Mesendoderm (in vitro differentiated cells): ENCODE measurements at places on chromosomes 13 and 19.

DNA sequence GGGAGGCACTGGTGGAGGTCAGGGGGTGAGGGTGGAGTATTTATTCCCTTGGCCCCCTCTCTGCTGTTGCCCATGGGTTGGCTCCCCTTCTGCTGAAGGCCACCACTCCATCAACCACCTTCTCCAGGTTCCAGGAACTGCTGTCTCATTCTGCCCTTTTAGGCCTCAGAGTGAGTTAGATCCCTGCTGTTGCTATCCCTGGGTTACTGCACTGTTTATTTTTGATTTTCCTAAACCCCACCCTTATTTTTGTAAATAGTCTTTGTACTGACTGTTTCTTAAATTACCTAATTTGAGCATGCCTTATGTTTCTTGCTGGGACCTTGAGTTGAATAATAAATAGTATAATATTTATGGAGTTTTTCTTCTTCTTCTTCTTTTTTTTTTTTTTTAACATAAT lies 132.8 kb downstream of the RGCC start:
- no peak for DNase-seq

- no peak for DNase-seq
These were observed 6.4 kb downstream of the NFIX start for GRCh38 chr19:13001502-13002165.

GRCh38 chr19:50255115-50255514 lies 51.7 kb downstream of the MYH14 start:
- DNase-seq, result no peak

GRCh38 chr19:11254666-11255065 lies 7.7 kb downstream of the DOCK6 start:
- DNase-seq, result no peak

GRCh38 chr13:28258417-28258816 lies 120.1 kb downstream of the PAN3 start:
- no peak for DNase-seq

GRCh38 chr13:27151798-27152599 lies 19.6 kb downstream of the USP12 start:
- no peak for DNase-seq

DNA sequence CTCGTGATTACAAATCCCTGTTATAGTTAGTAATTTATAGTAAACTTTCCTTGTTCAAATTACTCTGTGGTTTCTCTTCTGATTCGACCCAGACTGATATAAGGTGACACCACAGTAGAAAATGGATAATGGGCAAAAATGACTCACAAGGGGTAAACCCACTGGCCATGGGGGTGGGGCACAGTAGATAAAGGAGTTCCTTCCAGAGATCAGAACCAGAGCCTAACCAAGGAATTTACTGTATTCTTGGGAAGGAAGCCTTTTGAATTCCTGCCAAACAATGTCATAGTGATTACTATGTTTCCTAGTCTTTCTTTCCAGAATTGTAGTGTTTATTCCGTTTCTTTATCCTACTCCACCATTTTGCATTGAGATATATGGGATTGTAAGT lies 21.9 kb downstream of the MIR17HG start:
- DNase-seq, result peak; percentile 70
